ENCODE measurements at places on chromosomes 7 and 10.

- DNase-seq, result no peak
Measured at GRCh38 chr7:13882051-13882450, 107.4 kb downstream of the ETV1 start.

DNA sequence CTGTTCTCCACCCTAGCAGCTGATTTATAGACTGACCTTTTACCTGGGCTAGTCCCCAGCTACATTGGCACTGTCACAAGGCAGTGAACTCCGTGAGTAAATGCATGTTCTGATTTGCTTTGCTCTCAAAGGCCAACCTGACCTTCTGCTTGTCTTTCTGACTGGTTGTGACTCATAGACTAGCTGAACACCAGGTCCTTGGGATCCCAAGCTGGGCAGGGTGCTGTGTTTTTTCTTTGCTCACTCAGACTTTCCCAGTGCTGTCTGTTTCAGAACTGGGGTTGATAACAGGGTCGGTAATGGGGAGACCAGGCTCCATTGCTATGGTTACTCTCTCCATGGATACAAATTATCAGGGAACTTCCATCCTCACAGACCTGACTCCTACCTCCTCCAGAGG lies 35.0 kb downstream of the EVX1 start:
- DNase-seq, result no peak

GRCh38 chr7:102321351-102322201 lies 34.7 kb downstream of the SPDYE6 start:
- DNase-seq, result no peak

- DNase-seq, result no peak
Measured at GRCh38 chr10:132310701-132311337, 3.1 kb upstream of the STK32C start.

DNA sequence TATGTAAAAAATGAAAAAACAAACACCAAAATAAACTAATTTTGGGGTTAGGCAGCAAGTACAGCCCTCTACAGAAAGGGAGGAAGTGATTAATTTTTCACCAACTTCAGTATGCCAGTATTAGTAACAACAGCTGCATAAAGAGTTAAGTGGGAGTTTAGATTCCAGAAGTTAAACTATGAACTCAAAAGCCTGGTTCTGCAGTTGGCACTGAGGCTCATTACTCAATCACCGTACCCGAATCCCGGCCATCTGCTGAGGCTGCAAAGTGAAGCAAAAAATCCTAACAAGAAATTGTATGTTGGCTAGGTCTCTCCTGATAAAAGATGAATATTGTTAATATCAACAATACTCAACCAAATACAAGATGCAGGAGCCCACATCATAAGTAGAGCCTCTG lies 4.0 kb downstream of the NUDT5 start:
- DNase-seq, result no peak

DNA sequence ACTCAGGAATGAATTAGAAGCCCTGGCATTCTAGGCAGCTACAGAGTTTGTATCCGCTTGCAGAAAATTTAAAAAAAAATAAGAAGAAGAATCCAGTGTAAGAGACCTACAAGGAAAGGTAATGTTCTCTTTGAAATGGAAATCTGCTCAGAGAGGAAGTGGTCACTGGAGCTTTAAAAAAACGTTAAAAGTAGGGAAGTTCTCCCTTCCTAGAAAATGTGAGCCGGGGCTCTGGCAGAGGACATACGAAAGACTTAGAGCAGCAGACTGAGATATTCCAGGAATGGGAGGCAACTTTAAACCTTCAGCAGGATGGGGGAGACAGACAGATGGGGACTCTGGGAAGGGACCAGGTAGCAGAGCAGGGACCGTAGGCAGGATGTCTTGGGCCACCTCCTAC lies 149.4 kb upstream of the NPS start:
- DNase-seq, result no peak

DNA sequence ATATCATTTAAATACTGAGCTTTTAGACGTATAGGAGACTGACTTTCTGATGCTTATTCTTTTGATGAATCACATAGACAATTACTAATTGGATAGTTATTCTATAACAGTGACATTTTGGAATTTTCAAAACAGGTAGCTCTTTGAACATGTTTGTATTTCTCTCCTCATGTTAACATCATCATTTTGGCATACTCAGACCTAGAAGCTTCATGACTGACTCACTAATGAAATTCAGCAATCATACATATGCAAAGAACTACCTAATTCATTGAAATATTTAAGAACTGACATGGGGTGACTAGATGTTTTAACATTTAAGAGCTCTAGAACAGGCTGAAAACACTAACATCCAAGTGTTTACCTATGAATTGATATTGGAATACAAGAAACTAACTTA lies 192.3 kb downstream of the VTI1A start:
- DNase-seq, result no peak

DNA sequence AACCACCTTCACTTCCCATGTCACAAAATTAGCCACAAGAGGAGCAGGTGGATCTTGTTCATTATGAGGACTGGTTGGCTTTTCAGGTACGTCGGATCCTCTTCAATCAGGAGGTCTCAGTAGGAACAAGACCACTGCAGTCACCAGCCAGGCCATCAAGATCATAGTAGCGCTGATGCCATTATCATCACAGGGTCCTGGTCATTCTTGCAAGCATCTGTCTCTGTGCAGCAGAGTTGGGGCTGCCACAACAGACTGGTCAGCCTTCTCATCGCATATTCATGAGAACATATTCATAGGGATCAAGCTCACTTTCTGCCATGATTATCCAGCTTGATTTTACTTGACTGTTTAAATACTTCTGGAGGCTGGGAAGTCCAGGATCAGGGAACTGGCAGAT lies 67.1 kb downstream of the ADCYAP1R1 start:
- DNase-seq, result no peak

- no peak for DNase-seq
Measured at GRCh38 chr7:123867225-123867624, 22.3 kb downstream of the HYAL4 start.

GRCh38 chr7:46600340-46600739 lies 679.3 kb upstream of the IGFBP3 start:
- DNase-seq, result no peak

DNA sequence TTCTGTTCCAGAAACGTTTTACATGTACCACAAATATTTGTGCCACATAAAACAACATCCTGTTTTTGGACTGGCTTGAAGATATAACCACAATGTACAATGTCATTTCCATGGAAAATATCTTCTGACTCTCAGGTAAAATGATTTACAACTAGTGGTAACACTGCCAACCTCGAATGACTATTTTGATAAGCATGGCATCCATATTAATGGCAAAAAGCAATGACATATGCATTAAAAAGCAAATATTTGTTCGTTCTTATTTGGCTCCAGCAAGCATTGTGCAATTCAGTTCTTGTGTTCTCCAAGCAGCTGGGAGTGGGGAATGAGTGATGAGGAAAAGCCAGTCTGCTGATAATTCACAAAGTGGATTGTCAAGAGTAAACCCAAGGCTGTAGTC lies 289.0 kb downstream of the PLXDC2 start:
- DNase-seq, result no peak

- DNase-seq, result no peak
Measured at GRCh38 chr10:110711382-110711781, 67.2 kb downstream of the RBM20 start.

- peak; percentile 11 for DNase-seq
Measured at GRCh38 chr10:62732841-62733653, 71.5 kb upstream of the ADO start.

GRCh38 chr10:86167762-86168128 lies 198.8 kb downstream of the GRID1 start:
- no peak for DNase-seq

- peak; percentile 16 for DNase-seq
Measured at GRCh38 chr10:28842321-28842720, 165.0 kb downstream of the BAMBI start.

- no peak for DNase-seq
Measured at GRCh38 chr7:82410461-82410860, 33.1 kb downstream of the CACNA2D1 start.

GRCh38 chr10:30412901-30413300 lies 21.1 kb upstream of the MAP3K8 start:
- no peak for DNase-seq

Data from astrocyte of the cerebellum (primary cell).